SK-N-SH (cell line): ENCODE measurements at places on chromosomes 2 and 18. TPM values are rescaled to one million over a fixed set of nuclear protein-coding genes. Genes with fewer than 3 reads are reported as not detected.
A peak's percentile ranks its signal among the peaks of the same experiment; 100 is the strongest.

The UGT1A10 gene
- polyA plus RNA-seq, result not detected in 2 replicates

The PROKR1 gene
- not detected in 2 replicates for polyA plus RNA-seq

The LANCL1 gene
- polyA plus RNA-seq, result 34.3 and 52.6 TPM in 2 replicates

The ZNF385B gene
- 0.15 and 0.16 TPM in 2 replicates for polyA plus RNA-seq

The MC2R gene
- polyA plus RNA-seq, result not detected in 2 replicates

The RAB6D gene
- polyA plus RNA-seq, result not detected in 2 replicates

The MREG gene
- 2.5 and 3.5 TPM in 2 replicates for polyA plus RNA-seq

DNA sequence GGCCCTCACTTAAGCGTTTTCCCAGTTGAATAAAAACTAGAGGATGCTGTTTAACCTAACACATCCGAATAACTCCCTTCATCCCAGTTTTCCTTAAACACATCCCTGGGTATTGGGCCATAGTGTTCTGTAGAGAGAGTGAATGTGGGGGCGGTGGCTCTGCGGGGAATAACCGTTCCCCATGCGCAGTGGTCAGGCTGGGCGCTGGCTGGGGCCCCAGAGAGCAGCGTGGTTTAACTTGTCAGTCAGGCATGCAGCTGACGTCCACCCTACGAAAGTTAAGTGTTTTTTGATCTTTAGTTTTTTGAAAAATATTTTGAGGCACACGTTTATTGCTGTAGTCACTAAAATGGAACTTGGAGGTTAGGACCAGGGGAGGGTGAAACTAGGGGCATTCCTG is 33.7 kb downstream of the CTDP1 start:
- DNase-seq, result no peak

DNA sequence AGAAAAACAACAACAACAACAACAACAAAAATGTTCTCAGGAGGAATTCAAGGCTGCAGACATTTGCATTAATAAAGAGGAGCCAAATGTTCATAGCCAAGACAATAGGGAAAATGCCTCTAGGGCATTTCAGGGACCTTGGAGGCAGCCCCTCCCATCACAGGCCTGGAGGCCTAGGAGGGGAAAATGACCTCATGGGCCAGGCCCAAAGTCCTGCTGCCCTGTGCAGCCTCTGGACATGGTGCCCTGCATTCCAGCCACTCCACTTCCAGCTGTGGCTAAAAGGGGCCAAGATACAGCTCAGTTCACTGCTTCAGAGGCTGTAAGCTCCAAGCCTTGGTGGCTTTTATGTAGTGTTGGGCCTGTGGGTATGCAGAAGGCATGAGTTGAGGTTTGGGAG is 314.5 kb downstream of the CYRIA start:
- no peak for DNase-seq

DNA sequence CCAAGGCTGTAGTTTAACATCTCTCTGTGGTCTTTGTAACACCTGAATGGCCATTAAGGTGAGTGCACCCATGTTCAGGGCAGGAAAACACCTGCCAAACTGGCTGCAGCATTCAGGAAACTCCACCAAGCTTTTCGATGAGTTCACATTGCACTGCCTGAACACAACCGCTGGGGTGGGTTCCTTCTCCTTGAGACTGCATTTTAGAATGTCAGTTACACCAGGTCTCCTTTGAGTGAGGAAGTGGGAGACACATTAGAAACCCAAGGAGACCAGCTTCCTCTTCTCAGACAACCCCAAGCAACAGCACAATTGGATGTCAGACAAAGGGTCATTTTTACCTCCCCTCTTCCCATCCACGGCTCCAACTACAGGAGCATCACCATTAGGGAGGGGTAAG is 35.2 kb downstream of the CYRIA start:
- no peak for DNase-seq

DNA sequence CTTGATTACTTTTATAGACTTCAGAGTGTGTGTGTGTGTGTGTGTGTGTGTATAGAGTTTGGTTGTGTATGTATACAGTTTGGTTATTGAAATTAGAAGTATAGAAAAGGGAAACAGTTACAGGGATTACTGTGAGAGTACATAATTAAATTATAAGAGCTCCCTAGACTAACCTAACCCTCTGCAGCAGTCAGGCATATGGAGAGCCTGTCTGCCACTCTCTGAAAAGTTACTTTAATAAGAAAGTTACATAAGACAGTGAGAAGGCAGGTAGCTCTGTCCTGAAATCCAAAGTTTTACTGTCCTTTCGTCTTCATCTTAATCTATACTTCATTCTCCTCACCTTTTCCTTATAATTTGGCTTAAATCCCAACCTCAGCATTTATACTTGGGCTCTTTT is 71.5 kb upstream of the EPB41L5 start:
- DNase-seq, result no peak

DNA sequence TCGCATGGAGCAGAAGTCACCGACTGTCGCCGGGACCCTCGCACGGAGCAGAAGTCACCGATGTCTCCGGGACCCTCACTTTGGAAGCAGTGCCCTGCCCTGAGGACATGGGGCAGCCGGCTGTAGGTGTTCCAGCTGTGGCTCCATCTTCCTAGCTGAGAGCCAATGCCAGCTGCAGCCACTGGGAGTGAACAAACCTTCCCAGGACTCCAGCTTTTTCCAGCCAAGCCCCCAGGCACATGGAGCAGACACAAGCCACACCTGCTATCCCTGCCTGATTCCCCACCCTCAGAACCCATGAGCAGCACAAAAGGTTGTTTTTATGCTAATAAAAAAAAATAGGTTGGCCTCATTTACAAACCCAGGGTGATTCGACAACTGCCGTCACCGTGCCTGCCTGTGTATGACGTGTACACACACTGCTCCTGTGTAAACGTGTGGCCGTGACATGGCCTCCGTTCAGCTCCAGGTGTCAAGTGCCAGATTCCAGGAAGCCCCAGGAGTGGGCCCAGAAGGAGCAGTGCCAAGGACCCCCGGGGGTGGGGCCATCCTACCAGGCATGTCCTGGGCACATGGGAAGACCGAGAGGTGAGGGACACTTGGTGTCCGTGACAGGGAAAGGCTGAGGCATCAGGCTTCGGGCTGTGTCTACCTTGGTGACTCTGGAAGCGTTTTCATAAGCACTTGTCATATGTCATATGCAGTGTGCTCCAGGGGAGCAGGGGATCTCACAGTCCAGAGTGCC is 91.5 kb downstream of the EIPR1 start:
- peak; percentile 82 for DNase-seq

- DNase-seq, result peak; percentile 75
These were observed at the start of gene TFCP2L1 for GRCh38 chr2:121284463-121285449. TSS of gene TFCP2L1 (minus strand) at chr2:121285202. CDS start at chr2:121285109, 93 bp downstream.

- DNase-seq, result no peak
These were observed 1.8 kb downstream of the PPP1R7 start for GRCh38 chr2:241151934-241152660.

GRCh38 chr2:37232131-37232933 is 874 bp downstream of the NDUFAF7 start:
- peak; percentile 64 for DNase-seq

- DNase-seq, result no peak
These were observed 478.9 kb downstream of the EIPR1 start for GRCh38 chr2:2898744-2899143.

DNA sequence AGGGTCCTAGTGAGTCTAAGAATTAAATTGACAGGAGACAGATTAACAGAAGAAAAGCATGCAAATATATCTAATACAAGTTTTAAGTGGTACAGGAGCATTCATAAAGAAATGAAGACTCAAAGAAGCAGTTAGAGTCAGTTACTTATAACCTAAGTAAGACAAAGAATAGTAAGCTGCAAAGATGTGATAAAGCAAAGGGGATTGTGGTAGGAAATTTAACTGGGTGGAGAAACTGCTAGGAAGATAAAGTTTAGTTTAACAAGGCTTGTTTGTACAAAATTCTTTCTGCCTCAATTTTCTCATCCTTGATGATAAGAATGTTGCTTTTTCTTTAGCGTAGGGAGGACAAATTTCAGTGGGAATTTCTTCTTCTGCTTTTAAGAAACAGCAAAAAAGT is 35.5 kb upstream of the ST6GAL2 start:
- DNase-seq, result no peak

- DNase-seq, result no peak
These were observed 26.9 kb downstream of the GAREM1 start for GRCh38 chr18:32443706-32444215.

- no peak for DNase-seq
These were observed 8.1 kb downstream of the MBP start for GRCh38 chr18:77124452-77124922.

GRCh38 chr18:50602466-50602865 is 42.6 kb downstream of the MAPK4 start:
- no peak for DNase-seq

GRCh38 chr2:186670831-186671230 is 23.0 kb upstream of the FAM171B start:
- DNase-seq, result no peak

DNA sequence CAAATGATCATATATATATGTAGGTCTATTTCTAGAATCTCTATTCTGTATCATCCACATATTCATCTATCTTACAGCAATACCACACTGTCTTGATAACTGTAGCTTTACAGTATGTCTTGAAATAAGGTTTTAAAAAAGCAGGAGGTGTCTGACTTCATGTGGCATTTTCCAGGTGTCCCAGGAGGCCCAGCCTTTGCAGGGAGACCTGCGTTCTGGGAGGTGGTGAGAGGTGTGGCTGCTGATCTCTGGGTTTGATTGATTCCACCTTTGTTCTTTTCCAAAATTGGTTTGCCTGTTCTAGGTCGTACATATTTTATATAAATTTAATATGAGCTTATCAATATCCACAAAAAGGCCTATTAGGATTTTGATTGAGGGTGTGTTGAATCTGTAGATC is 26.6 kb downstream of the DPYSL5 start:
- no peak for DNase-seq

- DNase-seq, result no peak
These were observed 190.2 kb downstream of the INHBB start for GRCh38 chr2:120536141-120536540.

GRCh38 chr2:62343636-62344337 is 147.9 kb downstream of the B3GNT2 start:
- DNase-seq, result no peak

DNA sequence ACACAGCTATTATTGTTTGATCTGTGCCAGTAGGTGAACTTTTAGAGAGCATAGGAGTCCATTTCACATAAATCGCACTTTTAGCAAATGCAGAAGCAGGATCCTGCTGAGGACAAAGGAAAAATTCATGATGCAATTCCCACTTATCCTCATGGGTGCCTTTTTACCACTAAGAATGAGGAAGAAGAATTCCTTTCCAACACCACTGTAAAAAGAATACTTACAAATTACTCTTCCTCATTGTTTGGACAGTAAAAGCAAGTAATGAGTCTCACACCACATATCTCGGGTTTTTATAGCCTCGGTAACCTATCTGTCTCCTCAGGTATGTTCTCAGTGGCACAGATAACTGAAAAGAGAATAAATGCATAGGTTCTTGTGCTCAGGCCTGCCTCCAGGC is 238.5 kb downstream of the MTX2 start:
- no peak for DNase-seq

DNA sequence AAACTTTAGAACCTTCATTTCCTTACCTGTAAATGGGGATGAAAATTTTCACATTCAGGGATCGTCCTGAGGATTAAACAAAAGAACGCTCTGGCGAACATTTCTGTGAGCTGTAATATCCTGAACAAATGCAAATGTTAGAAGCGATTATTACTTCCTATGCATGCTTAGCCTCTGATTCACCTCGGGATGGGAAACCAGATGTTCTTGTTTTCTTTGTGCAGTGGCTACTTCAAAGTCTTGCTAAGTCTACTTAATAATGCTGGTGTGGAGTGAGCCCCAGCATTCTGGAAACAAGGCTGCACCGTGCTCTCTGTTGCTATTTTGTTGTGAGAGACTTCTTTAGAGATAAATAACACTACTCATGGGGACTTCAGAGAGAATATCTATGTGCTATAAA is 119.1 kb upstream of the PELI1 start:
- no peak for DNase-seq

DNA sequence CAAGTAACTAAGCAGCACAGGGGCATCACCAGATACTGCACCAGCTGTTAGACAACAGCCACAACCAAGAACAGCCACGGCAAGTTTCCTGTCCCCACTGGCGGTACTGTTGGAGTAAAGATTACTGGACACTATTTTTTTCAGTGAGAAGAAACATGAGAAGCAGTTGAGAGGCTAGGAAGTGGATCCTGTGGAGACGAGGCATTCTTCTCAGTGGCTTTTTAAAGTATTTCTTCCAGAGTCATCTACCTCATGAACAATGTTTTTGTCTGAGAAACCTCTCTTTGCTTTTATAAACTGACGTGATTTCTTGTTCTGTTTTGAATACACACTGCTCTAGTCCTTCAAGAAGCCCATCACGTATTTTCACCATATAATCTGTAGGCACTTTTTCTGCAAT is 18.8 kb downstream of the TM4SF20 start:
- no peak for DNase-seq

- no peak for DNase-seq
These were observed 51.5 kb upstream of the PHLPP1 start for GRCh38 chr18:62663731-62664336.

DNA sequence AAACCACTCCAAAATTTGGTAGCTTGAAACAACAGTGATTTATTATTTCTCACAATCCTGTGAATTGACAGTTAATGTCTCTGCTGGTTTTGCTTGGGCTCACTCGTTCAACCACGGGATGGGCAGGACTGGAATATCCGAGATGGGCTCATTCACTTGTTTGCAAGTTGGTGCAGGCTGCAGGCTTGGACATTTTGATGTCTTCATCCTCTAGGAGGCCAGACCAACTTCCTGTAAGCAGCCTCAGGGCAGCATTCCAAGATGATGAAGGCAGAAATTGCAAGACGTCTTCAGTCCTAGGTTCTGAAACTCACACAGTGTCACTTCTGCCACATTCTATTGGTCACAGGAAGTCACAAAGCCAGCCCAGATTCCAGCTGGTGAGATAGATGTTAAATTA is 47.1 kb downstream of the GPR39 start:
- DNase-seq, result no peak

DNA sequence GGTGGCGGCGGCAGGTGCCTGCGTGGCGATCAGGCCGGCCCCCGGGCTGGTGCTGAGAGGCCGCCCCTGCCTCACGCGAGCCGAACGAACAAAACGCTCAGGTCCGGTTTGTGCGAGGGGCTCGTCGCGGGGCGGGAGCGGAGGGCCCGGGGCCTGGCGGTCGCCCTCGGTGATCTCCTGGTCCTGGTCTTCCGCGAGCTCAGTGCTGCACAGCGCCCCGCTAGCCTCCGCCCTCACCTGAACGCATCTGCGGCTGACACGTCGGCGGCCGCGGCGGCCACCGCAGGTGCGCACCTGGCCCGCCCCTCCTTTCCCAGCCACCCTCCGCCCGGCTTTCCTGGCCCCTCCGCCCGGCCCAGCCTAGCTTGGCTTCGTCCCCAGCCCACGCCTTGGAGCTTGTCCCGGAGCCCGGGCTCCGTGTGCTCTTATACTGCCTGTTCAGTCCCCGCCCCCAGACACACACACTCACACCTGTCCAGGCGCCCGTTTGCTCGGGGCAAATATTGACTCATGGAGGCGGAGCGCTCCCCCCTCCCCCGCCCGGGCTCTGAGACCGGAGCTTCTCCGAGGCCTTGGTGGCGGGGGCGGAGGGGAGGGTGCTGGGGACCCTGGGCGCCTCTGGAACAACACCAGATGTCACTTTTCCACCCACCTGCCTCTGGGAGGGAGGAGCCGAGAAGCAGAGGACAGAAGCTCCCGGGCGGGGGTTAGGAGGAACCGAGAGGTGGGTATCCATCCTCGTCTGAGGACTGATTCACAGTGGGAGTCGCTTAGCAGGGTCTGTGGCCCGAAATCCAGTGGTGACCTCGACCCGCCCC is 8.6 kb upstream of the CRYBA2 start:
- peak; percentile 50 for DNase-seq
